ENCODE measurements at places on chromosomes 6 and 20.

GRCh38 chr6:159555082-159555875 lies 137.8 kb downstream of the SOD2 start:
- no peaks in the 10 kb centered on the region for H3K4me1 ChIP-seq
- H3K27me3 ChIP-seq: peaks cover 10% of the 10 kb centered on the region
- H3K27ac ChIP-seq: no peak overlapping the region
- H3K4me3 ChIP-seq: no peak overlapping the region

GRCh38 chr6:137729866-137730629 lies 137.0 kb upstream of the TNFAIP3 start:
- peaks cover 31% of the 10 kb centered on the region for H3K4me1 ChIP-seq
- H3K27me3 ChIP-seq: peaks cover 4% of the 10 kb centered on the region
- no peak overlapping the region for H3K4me3 ChIP-seq
- no peak overlapping the region for H3K27ac ChIP-seq
- DNase-seq: no peak

DNA sequence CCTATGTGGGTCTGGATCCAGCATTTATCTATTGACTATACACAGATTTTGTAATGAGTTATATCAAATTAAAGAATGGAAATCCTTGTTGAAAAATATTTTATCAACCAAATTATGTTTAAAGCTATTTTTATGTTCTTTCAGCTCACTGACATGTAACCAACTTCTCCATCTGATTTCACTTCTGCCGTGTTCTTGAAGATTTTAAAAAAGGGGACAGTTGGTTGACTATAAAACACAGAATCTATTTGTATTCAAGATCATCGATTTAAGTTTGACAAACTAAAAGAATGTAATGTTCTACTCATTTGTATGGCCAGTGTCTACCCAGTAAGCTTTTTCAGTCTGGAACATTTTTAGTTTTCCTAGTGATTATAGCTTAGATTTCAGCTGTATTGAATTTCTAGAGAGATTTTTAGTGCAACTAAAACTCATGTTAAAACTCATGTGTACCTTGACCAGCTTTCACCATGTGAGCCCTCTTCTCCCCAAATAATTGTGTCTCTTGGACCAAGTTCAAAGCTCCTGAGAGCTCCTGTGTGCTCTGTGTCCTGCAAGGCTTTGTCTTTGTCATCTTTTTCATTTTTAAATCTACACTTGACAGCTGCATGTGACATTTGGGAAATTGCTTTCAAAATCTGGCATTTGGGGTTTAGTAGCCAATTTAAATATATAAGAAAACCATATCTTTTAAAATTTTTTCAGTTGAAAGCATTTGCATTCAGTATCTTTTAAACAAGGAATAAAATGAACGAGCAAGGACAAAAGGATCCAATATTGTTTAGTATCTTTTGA lies 118.4 kb upstream of the TIAM2 start:
- no peaks in the 10 kb centered on the region for H3K4me1 ChIP-seq
- DNase-seq: no peak
- H3K36me3 ChIP-seq: no peaks in the 10 kb centered on the region
- H3K27me3 ChIP-seq: no peaks in the 10 kb centered on the region

- no peaks in the 10 kb centered on the region for H3K36me3 ChIP-seq
- no peaks in the 10 kb centered on the region for H3K4me1 ChIP-seq
- no peak for DNase-seq
- no peak overlapping the region for H3K27ac ChIP-seq
- no peak overlapping the region for H3K4me3 ChIP-seq
- H3K27me3 ChIP-seq: no peaks in the 10 kb centered on the region
These were observed 1184.4 kb upstream of the ADGRB3 start for GRCh38 chr6:67450641-67451040.

GRCh38 chr6:33840048-33840926 lies 36.5 kb upstream of the MLN start:
- H3K4me3 ChIP-seq: no peak overlapping the region
- H3K4me1 ChIP-seq: peaks cover 16% of the 10 kb centered on the region
- H3K27me3 ChIP-seq: peaks cover 12% of the 10 kb centered on the region

DNA sequence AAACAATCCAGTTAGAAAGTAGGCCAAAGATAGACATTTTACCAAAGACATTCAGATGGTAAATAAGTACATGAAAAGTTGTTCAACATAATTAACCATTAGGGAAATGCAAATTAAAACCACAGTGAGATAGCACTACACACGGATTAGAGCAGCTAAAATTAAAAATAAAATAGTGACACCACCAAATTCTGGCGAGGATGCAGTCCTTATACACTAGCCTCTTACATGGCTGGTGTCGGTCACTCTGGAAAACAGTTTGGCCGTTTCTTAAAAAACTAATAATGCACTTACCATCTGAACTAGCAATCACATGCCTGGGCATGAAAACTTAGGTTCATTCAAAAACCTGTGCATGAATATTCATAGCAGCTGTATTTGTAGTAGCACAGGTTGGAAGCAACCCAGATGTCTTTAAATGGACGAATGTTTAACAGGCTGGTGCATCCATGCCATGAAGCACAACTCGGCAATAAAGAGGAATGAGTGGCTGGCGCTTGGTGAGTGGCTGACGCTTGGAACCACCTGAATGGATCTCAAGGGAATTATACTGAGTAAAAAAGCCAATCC lies 77.0 kb downstream of the FAM120B start:
- no peaks in the 10 kb centered on the region for H3K27me3 ChIP-seq
- H3K27ac ChIP-seq: no peak overlapping the region
- no peak overlapping the region for H3K4me3 ChIP-seq
- H3K4me1 ChIP-seq: peaks cover 3% of the 10 kb centered on the region

GRCh38 chr20:58888521-58889333 lies 36.2 kb downstream of the GNAS start:
- H3K36me3 ChIP-seq: peaks cover 15% of the 10 kb centered on the region
- DNase-seq: peak; percentile 80
- peaks cover 2% of the 10 kb centered on the region for H3K27me3 ChIP-seq
- peak overlapping the region; percentile 80 for H3K4me3 ChIP-seq
- H3K27ac ChIP-seq: peak overlapping the region; percentile 52

GRCh38 chr6:56902641-56903464 lies 52.1 kb upstream of the BEND6 start:
- peaks cover 25% of the 10 kb centered on the region for H3K27me3 ChIP-seq
- no peak overlapping the region for H3K4me3 ChIP-seq
- DNase-seq: no peak
- no peaks in the 10 kb centered on the region for H3K36me3 ChIP-seq
- H3K4me1 ChIP-seq: no peaks in the 10 kb centered on the region
- no peak overlapping the region for H3K27ac ChIP-seq

- H3K27me3 ChIP-seq: peaks cover 17% of the 10 kb centered on the region
- peak; percentile 49 for DNase-seq
- peak overlapping the region; percentile 37 for H3K4me3 ChIP-seq
These were observed 2.9 kb downstream of the EEF1A2 start for GRCh38 chr20:63495741-63496595.

DNA sequence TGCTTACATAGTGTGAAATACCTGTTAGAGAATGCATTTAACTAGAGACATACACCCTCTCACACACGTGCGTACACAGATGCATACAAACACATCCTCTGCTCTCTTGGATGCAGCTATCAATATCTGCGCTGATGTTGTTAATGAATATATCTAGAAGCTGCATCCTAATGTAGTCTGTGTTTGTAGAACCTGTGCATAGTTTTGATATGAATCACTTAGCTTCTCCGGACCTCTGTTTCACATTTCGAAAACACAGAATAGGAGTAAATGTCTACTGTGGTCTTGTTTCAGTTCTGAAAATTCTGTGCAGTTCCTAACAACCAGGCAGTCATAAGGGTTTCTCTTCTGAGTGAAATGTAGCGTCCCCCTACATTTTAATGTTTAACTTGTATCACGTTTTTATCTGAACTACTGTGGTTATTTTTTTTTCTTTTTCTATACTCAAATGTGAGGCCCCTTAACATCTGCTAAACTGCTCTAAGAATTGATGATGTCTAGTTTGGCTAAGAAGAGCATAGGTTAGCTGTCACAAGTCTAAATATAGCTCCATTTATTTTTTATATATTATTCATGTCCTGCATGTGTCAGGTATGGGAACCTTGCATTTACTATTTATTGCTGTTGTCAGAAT lies 254.5 kb downstream of the TMEM242 start:
- no peak overlapping the region for H3K4me3 ChIP-seq
- H3K27me3 ChIP-seq: no peaks in the 10 kb centered on the region
- H3K4me1 ChIP-seq: peaks cover 54% of the 10 kb centered on the region
- H3K27ac ChIP-seq: peak overlapping the region; percentile 58
- no peak for DNase-seq

DNA sequence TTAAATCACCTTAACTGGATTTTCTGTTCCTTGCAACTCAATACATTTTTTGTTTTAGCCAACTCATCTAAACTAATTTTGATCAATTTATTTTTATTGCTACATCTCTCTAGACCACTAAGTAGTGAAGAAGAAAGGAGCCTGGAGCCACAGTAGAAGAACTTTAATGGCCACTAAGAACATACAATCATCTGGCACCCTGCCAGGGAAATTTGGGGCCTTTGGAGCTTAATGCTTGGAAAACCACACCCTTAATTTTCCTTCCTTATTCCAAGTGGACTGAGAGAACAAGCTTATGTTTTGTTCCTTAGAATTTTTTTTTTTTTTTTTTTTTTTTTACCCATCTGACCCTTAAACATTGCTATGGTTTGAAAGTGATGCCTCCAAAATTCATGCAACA lies 12.0 kb upstream of the GMDS start:
- no peak for DNase-seq
- H3K27ac ChIP-seq: no peak overlapping the region
- no peak overlapping the region for H3K4me3 ChIP-seq
- no peaks in the 10 kb centered on the region for H3K4me1 ChIP-seq

DNA sequence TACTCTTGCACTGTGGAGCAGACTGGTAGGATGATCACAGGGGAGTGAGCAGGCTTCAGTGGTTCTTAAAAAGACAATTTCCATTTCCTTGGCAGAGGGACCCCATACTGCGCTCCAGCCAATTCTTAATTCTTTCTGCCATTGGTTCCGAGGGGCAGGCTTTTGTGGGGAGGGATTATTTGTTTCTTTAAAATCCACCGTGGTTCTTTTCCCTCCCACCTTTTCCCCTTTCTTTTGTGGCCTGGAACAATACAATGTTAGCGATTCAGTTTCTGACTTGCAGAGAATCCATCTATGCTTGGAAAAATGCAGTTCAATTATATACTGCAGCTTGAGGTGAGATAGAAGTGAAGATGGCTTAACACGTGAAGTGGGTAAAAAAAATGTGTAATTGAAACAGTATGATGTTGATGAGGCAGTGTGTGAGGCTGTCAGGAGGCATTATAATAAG lies 379.0 kb upstream of the FLRT3 start:
- DNase-seq: no peak
- no peak overlapping the region for H3K4me3 ChIP-seq
- H3K36me3 ChIP-seq: no peaks in the 10 kb centered on the region
- no peak overlapping the region for H3K27ac ChIP-seq
- H3K4me1 ChIP-seq: no peaks in the 10 kb centered on the region

DNA sequence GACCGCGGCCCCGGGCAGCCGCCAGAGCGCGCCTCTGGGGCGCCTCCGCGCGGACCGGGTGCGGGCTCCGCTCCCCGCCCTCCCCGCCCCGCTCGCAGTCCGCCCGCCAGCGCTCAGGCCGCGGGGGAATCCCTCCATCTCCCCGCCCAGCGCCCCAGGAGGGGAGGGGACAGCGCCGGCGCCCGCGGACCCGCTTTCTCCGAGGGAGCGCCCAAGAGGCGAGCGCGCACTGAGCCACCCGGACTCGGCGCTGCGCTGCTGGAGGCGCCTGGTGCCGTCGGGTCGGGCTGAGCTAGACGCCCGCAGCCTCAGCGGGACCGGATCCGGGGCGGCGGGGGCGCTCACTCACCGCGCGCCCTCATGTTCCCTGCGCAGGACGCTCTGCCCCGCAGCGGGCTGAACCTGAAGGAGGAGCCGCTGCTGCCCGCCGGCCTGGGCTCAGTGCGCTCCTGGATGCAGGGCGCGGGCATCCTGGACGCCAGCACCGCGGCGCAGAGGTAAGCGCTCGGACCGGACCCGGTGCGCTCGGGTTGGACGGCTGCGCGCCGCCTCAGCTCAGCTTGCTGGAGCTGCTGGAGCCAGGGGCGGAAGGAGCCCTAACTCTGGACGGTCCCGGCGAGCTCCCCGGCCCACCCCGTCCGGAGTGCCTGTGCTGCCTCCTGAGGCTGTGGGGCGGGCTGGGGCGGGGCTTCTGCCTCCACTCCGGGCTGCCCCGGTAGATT lies 867 bp downstream of the EBF4 start:
- DNase-seq: peak; percentile 36
- H3K27ac ChIP-seq: no peak overlapping the region
- peak overlapping the region; percentile 27 for H3K4me3 ChIP-seq
- H3K36me3 ChIP-seq: peaks cover 9% of the 10 kb centered on the region
- H3K27me3 ChIP-seq: peaks cover 54% of the 10 kb centered on the region

GRCh38 chr20:32649697-32650400 lies 23.9 kb downstream of the C20orf203 start:
- H3K4me3 ChIP-seq: no peak overlapping the region
- H3K27me3 ChIP-seq: no peaks in the 10 kb centered on the region
- H3K36me3 ChIP-seq: no peaks in the 10 kb centered on the region
- H3K27ac ChIP-seq: no peak overlapping the region

DNA sequence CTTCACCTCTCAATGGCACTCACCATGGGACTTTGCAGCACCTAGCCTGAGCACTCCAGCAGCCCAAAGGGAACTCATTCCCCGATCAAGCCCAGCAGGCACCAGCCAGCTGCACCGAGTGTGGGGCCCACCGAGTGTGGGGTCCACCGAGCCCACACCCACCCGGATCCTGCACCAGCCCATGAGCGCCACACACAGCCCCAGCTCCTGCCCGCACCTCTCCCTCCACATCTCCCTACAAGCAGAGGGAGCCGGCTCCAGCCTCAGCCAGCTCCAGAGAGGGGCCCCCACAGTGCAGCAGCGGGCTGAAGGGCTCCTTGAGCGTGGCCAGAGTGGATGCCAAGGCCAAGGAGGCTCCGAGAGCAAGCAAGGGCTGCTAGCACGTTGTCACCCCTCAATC lies 1182.4 kb downstream of the HACE1 start:
- no peak overlapping the region for H3K27ac ChIP-seq
- no peaks in the 10 kb centered on the region for H3K4me1 ChIP-seq
- no peak for DNase-seq
- H3K4me3 ChIP-seq: no peak overlapping the region

- no peak for DNase-seq
- H3K4me1 ChIP-seq: no peaks in the 10 kb centered on the region
- no peaks in the 10 kb centered on the region for H3K36me3 ChIP-seq
- no peak overlapping the region for H3K27ac ChIP-seq
- H3K4me3 ChIP-seq: no peak overlapping the region
These were observed 62.5 kb downstream of the ERMARD start for GRCh38 chr6:169813969-169814368.

DNA sequence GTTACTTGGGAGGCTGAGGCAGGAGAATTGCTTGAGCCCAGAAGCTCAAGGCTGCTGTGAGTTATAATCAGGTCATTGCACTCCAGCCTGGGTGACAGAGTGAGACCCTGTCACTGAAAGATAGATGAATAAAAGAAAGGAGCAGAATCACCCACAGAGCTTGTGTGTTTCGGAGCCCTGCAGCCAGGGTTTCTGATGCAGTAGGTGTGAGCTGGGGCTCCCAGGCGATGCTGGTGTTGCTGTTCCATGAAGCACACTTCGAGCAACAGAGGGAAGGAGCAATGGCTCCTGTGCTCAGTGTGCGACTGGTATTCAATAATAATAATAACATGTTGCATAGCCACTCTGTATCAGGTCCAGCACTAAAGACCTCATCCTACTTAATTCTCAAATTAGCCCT lies 197.5 kb upstream of the CST7 start:
- H3K36me3 ChIP-seq: no peaks in the 10 kb centered on the region
- H3K27me3 ChIP-seq: peaks cover 4% of the 10 kb centered on the region
- no peak for DNase-seq
- H3K4me3 ChIP-seq: no peak overlapping the region
- no peak overlapping the region for H3K27ac ChIP-seq

All from activated T-helper 2 cell treated with anti-CD3 and anti-CD28 coated beads, Interferon-gamma antibody, Interleukin-2, Interleukin-4, amounts not matched to agents 10 μg/mL and 5 μg/mL and 100 μg/mL, durations not matched to agents 14 hours and 24 hours and 36 hours (primary cell).